ENCODE measurements at places on chromosomes 13 and 19.

GRCh38 chr13:38824342-38824741, 137.5 kb downstream of the FREM2 start:
- no peak for DNase-seq

GRCh38 chr13:40999416-40999815, 19.7 kb downstream of the ELF1 start:
- DNase-seq, result no peak

DNA sequence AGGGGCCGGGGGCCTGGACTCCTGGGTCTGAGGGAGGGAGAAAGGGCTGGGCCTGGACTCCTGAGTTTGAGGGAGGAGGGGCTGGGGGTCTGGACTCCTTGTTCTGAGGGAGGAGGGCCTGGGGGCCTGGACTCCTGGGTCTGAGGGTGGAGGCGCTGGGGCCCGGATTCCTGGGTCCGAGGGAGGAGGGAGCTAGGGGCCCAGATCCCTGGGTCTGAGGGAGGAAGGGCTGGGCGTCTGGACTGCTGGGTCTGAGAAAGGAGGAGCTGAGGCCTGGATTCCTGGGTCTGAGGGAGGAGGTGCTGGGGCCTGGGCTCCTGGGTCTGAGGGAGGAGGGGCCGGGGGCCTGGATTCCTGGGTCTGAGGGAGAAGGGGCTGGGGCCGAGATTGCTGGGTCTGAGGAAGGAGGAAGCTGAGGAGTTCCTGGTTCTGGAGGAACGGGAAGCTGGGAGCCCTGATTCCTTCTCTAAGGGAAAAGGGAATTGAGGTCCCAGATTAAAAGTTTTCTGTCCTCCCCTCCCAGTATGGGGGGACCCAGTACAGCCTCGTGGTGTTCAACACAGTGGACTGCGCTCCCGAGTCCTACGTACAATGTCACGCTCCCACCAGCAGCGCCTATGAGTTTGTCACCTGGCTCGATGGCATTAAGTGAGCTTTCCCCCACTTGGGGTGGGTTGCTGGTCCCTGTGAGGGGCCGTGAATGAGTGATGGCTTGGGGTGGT, 721 bp downstream of the MED25 start:
- no peak for DNase-seq

DNA sequence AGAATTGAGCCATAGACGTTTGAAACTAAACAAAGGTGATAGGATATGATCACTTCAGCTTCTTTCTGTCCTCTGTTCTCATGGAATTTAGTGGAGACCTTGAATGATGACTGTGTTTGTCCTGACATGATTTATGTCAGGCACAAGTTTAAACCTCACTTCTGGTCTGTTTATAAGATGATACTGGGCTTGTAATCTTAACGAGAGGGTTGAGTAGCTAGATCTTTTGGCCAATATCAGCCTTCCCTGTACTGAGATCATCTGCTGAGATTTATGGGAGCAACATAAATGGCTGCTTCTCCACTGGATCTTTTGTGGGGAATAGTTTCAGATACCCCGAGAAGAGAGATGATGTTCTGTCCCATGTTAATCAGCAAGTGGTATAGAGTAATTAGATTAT, 121.8 kb upstream of the OBI1 start:
- DNase-seq, result no peak

GRCh38 chr19:27733551-27734266, 1479.2 kb downstream of the UQCRFS1 start:
- DNase-seq, result no peak

DNA sequence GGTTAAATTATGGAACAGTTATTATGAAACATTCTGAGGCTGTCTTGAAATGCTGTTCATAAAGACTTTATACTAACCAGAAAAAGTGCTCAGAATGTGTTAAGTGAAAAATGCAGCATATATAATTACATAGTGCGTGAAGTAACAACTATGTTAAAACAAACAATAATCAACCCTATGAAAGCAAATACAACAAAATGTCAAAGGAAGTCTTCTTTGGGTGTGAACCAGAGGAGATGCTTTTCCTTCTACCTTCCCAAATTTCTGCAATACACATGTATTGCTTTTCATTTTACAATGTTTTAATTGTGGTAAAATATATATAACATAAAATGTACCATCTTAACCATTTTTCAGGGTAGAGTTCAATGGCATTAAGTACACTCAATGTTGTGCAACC, 45.7 kb downstream of the F2RL3 start:
- DNase-seq, result no peak

GRCh38 chr13:27925220-27925991, 5.6 kb downstream of the PDX1 start:
- DNase-seq, result no peak

- no peak for DNase-seq
These were observed 64.9 kb downstream of the CRYL1 start for GRCh38 chr13:20460761-20461160.

GRCh38 chr13:112692104-112692503, 2.3 kb downstream of the ATP11A start:
- no peak for DNase-seq

DNA sequence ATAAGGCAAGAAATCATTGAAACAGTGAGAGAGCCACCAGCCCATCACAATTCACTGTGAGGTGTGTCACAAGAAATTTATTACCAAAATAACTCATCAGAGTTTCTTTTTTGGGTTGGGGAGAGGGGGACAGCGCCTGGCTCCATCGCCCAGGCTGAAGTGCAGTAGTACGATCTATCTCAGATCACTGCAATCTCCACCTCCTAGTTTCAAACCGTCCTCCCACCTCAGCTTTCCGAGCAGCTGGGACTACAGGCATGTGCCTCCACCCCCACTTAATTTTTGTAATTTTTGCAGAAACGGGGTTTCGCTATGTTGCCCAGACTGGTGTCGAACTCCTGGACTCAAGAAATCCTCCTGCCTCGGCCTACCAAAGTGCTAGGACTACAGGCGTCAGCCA, 3.6 kb downstream of the IFNL1 start:
- DNase-seq, result no peak

- no peak for DNase-seq
These were observed 6.5 kb downstream of the R3HDM4 start for GRCh38 chr19:906480-906879.

- DNase-seq, result no peak
These were observed 39.1 kb downstream of the GPR180 start for GRCh38 chr13:94640721-94641120.

GRCh38 chr13:87674247-87674738, 3.1 kb downstream of the SLITRK5 start:
- no peak for DNase-seq

DNA sequence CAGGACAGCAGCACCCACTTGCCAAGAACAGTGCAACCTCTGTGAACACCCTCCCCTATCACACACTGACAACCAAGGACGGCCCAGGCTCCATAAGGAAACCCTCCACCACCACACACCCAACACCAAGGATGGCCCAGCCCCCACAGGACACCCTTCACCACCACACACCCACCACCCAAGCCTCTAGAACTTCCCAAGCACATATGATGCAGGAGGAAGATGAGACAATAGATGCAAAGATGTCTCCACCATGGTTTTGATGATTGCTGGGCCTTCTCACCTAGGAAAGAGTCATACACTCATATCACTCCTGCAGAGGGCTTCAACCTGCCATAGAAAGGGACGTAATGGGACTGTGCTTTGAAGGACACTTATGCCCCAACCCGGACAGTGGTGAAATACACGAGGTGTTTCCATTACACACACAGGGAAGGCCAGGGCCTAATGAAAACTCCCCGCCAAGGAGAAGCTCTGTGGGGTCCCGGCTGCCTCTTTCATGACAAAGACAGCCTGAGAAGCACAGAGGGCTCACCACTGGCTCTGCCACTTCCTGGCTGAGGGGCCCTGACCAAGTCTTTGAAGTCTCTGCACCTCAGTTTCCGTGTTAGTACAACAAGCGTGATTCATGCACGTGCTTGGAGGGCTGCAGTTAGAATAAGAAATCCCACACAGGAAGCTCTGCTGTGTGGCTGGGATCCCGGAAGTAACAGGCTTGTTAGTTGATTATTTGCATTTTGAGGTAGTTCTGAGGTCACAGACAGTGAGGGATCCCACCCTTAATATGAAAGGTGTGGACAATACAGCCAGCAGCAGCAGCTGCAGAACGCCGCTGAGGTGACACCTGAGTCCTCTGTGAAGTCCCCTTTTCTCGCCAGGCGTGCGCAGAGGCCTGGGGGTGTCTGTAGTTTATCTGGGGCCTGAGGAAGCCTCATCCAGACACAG, 61.9 kb upstream of the ATP12A start:
- no peak for DNase-seq

- no peak for DNase-seq
These were observed 1.7 kb downstream of the CYP2A13 start for GRCh38 chr19:41089959-41090358.

- DNase-seq, result no peak
These were observed 1.6 kb downstream of the TEX30 start for GRCh38 chr13:102772042-102772425.

- no peak for DNase-seq
These were observed 87.4 kb upstream of the UFM1 start for GRCh38 chr13:38262211-38262610.

DNA sequence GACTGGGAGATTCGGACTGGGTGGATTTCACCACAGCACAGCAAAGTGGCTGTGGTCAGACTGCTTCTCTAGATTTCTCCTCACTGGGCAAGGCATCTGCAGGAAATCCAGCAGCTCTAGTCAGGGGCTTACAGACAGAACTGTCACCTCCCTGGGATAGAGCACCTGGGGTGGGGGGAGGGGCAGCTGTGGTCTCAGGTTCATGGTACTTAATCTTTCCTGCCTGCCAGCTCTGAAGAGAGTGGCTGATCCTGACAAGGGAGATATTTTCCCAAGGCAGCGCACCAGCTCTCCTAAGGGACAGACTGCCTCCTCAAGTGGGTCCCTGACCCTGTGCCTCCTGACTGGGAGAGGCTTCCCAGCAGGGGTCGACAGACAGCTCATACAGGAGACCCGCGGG, 212.8 kb upstream of the KLF12 start:
- no peak for DNase-seq

GRCh38 chr13:37338726-37339385, 233.4 kb upstream of the CSNK1A1L start:
- DNase-seq, result no peak

DNA sequence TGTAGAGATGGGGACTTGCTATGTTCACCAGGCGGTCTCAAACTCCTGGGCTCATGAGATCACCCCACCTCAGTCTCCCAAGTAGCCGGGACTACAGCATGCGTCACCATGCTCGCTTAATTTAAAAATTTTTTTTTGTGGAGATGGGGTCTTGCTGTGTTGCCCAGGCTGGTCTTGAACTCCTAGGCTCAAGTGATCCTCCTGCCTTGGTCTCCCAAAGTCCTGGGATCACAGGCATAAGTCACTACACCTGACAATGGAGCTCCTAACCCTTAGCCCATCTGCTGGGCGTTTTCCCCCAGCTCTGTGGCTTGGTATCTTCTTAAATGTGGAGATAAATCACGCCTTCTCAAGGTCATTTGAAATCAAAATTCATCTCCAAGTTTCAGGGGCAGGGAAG, 6.3 kb upstream of the ADAMTS10 start:
- no peak for DNase-seq

- DNase-seq, result no peak
These were observed at the start of gene HTR2A for GRCh38 chr13:46896341-46897137. TSS of gene HTR2A (minus strand) at chr13:46897053. CDS start at chr13:46895906, 1,147 bp downstream.

GRCh38 chr13:94157705-94158218, 321.7 kb downstream of the DCT start:
- no peak for DNase-seq

DNA sequence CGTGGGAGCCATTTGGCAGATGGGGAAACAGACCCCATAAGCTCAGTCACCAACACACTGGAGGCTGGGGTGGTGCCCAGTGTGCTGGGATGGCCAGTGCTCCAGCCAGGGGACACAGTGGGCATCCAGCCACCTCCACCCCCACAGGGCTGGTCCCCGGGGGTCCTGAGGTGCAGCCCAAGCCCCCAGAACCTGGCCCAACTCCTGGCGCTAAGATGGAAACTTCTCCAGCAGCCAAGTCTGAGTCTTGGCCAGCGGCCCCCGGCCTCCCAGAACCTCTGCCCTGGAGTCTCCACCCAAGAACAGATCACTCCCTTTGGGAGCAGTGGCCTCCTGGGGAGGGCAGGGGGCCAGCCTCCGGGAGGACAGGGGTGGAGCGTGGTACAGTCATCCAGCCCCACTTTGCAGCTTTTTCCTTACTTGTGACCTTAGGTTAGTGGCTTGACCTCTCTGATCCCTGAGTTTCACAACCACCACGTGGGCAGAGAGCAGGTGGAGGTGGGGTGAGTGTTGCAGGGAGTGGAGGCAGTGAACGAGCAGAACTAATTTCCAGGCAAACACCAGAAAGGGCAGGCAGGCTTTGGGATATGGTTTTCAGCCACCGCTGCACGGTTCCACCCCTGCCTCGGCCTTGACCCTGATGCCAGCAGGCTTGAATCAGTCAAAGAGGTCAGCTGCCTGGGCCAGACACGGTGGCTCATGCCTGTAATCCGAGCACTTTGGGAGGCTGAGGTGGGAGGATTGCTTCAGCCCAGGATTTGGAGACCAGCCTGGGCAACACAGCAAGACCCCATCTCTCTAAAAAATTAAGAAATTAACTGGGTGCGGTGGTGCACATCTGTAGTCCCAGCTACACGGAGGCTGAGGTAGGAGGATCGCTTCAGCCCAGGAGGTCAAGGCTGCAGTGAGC, 4.3 kb upstream of the NRTN start:
- DNase-seq, result peak; percentile 60

DNA sequence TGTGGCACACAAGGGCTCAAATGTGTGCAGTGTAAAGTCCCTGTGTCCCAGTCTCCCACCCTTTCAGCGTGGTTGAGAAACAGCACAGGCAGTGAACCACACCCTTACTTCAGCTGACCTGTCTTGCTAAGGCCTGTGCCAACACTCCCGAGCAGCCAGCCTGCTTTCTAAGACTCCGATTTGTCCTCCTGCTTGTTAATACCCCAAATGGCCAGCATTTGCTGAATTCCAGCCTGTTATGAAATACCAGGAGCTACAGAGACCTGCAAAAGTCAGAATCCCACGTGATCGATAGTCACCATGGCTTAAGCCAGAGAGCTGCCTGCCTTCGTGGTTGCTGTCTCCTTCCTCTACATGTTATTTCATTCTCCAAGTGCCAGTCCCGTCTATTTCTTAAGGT, 200.5 kb downstream of the FGF9 start:
- no peak for DNase-seq

- DNase-seq, result peak; percentile 53
These were observed 8.5 kb upstream of the CEACAM5 start for GRCh38 chr19:41699968-41700323.

- DNase-seq, result no peak
These were observed 9.3 kb downstream of the PLEKHA4 start for GRCh38 chr19:48858984-48859710.

GRCh38 chr19:53980539-53981375, 10.7 kb upstream of the CACNG6 start:
- no peak for DNase-seq

- DNase-seq, result no peak
These were observed 6.8 kb upstream of the UBE2L5 start for GRCh38 chr13:30415430-30416030.

- DNase-seq, result no peak
These were observed 178.1 kb downstream of the FLT1 start for GRCh38 chr13:28316836-28317235.

- DNase-seq, result no peak
These were observed 69.3 kb upstream of the ATP12A start for GRCh38 chr13:24610956-24611355.

GRCh38 chr19:35628264-35628564, 622 bp upstream of the RBM42 start:
- DNase-seq, result no peak

Data from left forelimb (tissue), 1 donor.